ENCODE measurements at places on chromosomes 16 and 17.

DNA sequence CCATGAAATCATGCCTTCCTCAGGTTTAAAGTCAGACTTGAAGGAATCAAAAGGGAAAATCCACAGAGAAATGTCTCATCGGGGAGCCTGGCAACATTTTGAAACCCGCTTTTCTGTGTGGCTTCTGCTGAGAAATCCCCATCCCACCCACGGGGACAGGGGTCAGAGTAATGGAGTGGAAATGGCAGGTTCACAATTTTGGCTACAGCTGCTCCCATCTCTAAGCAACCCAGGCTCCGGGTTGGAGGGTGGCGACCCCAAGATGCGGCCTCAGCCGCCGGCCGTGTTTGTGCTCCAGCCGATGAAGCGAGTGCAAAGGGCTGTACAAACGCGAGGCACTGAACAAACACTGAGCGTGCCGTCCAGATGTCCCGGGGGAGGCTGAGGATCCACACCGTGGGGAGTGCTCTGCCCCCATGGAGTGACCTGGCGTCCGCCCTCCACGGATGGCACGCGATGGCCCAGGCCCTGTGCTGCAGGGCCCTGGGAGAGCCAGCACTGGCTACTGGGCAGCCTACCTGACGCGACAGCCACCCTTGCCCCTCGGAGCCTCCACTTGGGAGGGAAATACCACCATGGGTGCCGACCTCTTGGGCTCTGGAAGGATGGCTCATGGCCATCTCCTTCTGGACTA lies 22.2 kb downstream of the SLC43A2 start:
- no peak for DNase-seq

- DNase-seq, result peak; percentile 50
Measured at GRCh38 chr16:50245417-50246298, 20.7 kb upstream of the ADCY7 start.

DNA sequence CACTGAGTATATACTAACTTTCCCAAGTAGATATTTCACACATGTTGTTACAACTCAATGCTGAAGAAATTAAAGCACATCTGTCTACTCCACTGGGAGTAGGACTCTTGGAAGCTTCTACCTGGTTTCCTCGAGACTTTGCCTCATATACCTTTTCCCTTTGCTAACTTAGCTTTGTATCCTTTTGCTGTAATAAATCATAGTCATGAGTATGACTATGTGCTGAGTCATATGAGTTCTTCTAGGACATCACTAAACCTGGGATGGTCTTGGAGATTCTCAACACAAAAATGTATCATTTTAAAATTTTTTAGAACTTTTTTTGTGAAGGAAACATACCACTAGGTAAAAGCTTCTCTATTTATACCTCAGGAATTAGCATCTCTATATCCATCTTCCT lies 39.8 kb downstream of the ABCA5 start:
- DNase-seq, result peak; percentile 15

DNA sequence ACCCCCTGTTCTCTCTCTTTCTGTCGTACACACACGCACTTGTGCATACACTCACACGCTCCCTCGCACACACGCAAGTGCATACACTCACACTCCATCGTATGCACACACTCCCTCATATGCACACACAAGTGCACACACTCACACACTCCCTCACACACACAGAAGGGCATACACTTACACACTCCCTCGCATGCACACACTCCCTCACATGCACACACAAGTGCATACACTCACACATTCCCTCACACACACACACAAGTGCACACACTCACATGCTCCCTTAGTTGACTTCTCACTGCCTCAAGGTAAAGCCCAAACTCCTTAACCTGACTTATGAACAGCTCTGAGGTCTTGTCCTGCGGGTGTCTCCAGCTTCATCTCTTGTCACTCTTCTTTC lies 78.7 kb downstream of the NOG start:
- DNase-seq, result no peak

DNA sequence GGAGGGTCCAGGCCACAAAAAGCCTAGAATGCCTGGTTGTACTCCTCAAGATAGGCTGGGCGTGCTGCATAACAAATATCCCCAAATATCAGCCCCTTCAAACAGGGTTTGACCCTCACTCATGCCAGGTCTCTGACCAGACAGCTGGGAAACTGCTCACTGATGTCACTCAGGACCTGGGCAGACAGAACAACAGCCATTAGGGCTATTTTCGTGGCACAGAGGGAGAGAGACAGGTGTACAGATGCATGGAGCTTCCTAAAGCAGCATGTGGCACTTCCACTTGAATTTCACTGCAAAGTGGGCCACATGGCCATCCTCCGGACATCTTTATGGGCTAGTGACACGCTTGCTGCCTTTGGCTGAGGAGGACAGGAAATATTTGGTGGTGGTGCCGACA lies 73.1 kb downstream of the SREBF1 start:
- no peak for DNase-seq

GRCh38 chr17:50640686-50641351 lies 6.1 kb downstream of the ABCC3 start:
- no peak for DNase-seq

DNA sequence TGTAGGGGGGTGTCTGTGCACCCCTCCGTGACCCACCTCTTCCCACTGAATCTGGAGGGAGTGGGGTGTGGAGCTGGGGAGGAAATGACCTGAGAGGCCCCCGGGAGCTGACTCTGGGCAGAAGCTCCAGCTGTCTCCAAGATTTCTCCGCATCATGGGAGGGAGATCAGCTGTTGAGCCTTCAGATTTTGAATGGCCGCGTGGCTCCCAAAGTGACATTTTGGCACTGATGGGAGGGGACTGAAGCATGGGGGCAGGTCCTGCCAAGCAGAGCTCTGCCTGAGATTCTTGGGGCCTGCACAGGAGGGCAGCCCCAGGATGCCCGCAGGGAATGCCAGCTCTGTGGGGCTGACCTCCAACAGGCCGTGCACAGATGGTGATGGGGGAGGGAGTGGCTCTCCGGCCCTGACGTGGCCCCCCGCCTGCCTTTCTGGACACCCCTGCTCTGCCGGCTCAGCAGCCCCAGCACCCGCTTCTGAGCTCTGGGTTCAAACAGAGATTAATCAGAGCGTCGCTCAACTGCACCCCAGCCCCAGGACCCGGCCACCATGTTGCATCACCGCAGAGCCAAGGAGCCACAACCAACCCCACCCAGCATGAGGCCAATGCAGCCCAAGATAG lies 25.3 kb upstream of the UBE2I start:
- DNase-seq, result no peak

- DNase-seq, result no peak
Measured at GRCh38 chr17:61160204-61160603, 239.4 kb upstream of the TBX2 start.

DNA sequence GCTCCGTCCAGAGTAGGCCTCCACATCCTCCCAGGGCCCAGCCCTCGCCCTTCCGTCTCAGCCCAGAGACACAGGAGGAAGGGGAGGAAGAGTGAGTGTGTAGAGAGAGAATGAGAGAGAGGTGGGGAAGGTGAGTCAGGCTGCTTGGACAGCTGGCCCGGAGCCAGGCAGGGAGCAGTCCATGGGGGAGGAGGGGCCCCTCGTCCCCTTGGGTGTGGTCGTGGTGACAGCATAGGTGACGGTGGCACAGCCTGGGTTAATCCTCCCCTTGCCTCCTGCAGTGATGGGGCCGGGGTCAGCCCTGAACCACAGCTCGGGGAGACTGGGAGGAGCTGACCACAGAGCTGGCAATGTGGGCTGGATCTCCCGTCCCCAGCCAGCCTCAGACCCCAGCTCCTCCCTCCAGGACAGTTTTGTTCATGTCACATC lies 36.5 kb downstream of the FA2H start:
- no peak for DNase-seq

DNA sequence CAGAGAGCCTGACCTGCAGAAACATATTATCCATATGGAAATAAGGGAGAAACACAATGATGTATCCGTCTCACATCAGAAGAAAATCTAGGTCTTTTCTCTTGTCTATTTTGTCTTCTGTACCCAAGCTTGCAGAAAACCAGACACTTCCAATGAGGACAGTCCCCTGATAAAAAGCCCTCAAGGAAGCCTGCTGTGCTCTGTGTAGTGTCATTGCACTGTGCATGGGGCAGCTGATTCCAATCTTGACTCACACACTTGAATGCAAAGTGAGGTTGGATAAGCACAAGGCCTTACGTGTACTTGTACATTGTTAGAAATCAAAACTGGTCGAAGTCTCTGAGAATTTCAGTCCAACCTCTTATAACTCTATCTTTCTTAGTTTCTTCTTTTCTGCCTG lies 256.6 kb upstream of the MYOCD start:
- DNase-seq, result no peak

- DNase-seq, result no peak
Measured at GRCh38 chr16:75754141-75754540, 27.9 kb upstream of the CPHXL start.

DNA sequence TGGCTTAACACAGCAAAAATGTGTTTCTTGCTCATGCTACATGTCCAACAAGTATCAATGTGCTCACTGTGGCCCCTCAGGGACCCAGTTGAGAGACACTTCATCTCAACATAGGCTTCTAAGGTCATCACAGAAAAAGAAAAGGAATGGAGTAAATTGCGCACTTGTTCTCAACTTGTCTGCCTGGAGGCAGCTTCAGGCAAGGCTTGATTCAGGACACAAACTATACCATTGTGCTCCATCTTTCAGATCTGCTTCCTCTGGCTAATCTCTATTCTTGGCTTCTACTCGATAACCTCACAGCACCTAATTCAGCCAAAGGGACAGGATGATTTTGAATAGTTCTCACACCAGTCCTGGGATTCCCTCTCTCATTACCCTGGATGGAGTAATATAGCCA lies 35.6 kb downstream of the HS3ST2 start:
- no peak for DNase-seq

- no peak for DNase-seq
Measured at GRCh38 chr17:40130352-40131042, 8.7 kb downstream of the MSL1 start.

- DNase-seq, result no peak
Measured at GRCh38 chr17:37731056-37731455, 13.8 kb downstream of the HNF1B start.

DNA sequence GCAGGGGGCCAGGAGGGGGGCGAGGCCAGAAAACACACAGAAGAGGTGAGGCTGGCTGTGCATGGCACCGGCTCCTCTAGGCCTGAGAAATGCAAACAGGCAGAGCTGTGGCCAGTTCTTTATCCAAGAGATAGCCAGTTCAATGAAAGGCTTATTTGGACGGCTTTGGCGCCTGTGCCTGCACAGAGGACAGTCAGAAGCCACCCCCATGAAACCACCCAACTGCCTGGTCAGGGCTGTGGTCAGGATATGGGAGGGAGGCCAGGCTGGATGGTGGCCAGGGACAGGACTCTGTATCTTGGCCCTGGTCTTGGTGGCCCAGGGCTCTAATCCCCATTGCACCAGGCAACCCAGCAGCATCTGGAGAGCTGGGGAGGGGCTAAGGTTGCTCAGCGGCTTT lies 24.5 kb upstream of the GPRC5C start:
- DNase-seq, result no peak

GRCh38 chr17:81040791-81041337 lies 5.9 kb downstream of the BAIAP2 start:
- no peak for DNase-seq

DNA sequence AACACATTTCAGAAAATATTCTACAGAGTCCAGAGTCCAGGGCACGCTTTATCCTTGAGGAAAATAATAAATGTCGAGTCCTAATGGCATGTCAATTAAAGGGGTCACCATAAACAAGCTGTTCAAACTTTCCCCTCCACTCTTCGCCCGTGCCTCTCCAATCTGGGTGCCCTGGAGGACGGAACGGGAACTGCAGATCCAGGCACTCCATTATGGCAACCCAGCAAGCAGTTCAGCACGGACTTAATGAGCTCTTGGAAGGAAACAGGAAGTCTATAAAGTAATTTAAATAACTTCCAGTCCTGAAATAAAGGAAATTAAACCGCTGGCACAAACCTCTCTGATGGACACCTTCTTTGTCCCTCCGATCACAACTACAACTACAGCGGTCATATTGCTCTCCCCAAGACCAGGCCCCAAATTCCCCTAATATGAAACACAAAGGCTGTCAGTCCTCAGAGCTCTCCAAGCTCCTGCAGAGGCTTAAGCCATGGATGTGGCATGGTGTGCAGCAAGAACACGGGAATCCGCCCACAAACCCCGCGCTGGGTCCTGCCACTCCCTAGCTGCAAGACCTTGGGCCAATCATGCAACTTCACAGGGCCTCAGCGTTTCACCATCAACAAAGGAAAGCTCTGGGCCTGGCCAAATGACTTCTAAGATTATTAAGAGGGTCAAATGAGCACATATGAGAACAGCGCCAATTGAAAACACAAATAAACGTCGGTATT lies 52.6 kb downstream of the ZFHX3 start:
- no peak for DNase-seq

- DNase-seq, result no peak
Measured at GRCh38 chr16:47063011-47063724, 80.6 kb downstream of the NETO2 start.
